ENCODE measurements at places on chromosomes 1 and 21.

- DNase-seq = no peak
These were observed 46.1 kb upstream of the TARS2 start for GRCh38 chr1:150441121-150441520.

GRCh38 chr1:166170075-166170474 lies 3.3 kb upstream of the FAM78B start:
- no peak for DNase-seq

- DNase-seq = no peak
These were observed 4.5 kb upstream of the CRABP2 start for GRCh38 chr1:156709757-156710489.

GRCh38 chr1:30688920-30689794 lies 34.2 kb downstream of the MATN1 start:
- no peak for DNase-seq

GRCh38 chr1:214550013-214550856 lies 1.2 kb downstream of the PTPN14 start:
- DNase-seq = no peak

DNA sequence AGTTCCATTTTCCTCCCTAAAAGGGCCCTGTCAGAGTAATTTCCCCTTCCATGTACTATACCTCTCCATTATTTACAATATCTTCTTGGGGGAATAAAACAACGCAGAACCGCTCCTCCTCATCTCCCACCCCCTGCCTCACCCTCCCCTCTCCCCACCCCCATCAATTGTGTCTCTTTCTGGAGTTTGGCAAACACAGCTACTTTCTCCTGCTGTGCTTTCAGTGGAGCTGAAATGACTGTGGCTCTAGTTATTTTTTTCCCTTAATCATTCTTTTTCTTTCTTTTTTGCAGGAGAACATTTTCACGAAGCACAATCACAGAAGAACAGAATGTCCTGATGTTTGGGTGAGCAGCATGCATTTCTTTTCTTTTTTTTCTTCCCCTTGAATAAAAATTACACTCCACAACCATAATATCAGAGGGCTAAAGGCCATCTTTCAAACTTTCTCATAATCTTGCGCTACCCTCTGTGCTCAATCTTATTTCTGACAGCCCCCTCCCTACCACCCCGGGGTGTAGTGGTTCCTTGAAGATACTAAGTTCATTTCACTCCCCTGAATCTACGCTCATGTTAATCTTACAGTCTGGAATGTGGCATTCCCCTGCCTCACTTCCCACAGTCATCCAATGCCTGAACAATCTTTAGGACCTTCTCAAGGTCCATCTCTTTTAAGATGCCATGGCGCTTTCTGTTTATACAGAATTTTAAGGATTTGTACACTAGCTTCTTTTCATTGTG lies 8.8 kb upstream of the PLXNA2 start:
- DNase-seq = no peak

DNA sequence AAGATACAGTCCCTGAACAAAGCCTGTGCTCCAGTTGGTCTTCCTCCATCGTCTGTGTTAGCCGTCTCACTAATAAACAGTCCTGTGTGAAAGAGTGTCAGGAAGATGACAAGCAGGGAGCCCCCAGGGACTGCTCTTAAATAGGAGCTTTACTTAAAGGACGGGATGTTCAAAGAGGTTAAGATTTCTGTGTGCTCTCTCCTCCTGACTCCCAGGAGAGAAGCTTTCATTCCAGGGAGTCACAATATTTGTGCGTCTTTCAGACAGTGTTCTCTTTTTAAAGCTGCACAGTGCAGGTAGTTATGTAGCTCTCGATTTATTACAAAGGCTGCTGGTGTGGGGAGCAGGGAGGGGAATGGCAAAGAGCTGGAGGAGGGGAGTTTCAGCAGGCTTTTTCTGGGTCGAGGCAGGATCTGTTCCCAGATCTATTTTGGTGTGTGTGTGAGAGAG lies 43.5 kb downstream of the STYXL2 start:
- DNase-seq = no peak

DNA sequence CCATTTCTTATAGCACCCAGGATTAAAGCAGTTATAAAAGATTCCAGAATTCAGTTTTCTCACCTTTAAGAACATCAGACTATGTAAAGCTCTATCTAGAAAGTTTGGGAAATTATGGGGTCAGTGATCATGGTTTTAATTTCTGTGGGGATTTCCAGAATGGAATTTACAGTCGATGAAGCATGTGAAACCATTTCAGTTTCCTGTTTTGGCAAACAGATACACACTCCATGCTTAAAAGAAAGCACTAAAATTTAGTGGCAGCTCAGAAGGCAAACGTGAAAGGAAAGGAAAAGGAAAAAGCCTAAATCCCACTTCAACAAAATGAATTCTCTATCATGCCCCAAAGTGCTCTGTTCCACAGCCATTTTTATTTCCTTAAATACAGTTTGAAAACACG lies 60.4 kb downstream of the FYB2 start:
- DNase-seq = no peak

DNA sequence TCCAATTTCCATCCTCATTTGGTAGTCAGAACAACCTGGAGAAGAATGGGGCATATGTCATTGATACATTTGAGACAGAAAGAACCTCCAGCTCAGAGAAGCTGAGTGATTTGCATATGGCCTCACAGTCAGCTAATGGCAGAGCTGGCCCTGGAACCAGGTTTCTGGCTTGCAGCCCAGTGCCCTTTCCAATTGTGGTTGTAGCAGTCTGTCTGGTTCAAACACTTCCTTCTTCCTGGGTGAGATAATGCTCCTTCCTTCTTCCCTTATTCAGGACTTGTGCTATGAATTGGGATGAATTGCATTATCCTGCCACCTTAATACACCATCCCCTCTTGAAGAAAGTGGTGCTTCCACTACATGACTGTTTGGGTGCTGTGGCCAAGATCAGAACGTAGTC lies 24.2 kb downstream of the SLC5A9 start:
- DNase-seq = no peak

GRCh38 chr1:245201201-245201600 lies 46.4 kb downstream of the KIF26B start:
- no peak for DNase-seq
